Fibroblast of upper back skin (primary cell): ENCODE measurements at places on chromosomes 1 and 21.

DNA sequence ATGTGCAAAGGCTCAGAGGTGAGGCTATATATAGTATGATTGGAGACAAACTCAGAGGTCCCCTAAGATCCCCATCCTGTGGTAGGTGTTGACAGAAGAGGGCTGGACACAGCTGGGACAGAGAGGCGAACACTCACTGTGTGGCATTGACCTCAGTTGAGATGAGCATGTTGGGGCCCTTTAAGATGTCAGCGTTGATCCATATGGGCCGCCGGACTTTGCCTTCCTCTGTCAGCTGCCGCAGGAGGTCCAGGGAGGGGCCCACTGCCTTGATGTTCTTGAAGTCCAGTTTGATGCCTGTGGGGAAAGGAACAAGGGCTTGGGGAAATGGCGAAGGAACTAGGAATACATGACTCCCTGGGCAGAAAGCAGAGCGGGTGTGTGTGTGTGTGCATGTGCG lies 8.8 kb downstream of the FAM151A start:
- DNase-seq = no peak

GRCh38 chr1:9852410-9853248 lies 28.9 kb upstream of the CLSTN1 start:
- DNase-seq = peak; percentile 73

GRCh38 chr21:15408089-15408488 lies 321.7 kb upstream of the USP25 start:
- no peak for DNase-seq

GRCh38 chr1:47623557-47623940 lies 185.7 kb downstream of the FOXD2 start:
- DNase-seq = no peak

- DNase-seq = peak; percentile 58
Observed at GRCh38 chr1:153728305-153729066, 636 bp downstream of the INTS3 start.

- no peak for DNase-seq
Observed at GRCh38 chr1:119773711-119774241, 5.1 kb upstream of the HMGCS2 start.

GRCh38 chr1:199510314-199510713 lies 517.2 kb upstream of the NR5A2 start:
- no peak for DNase-seq

- peak; percentile 33 for DNase-seq
Observed at GRCh38 chr1:25805863-25806225, 5.9 kb downstream of the SELENON start.

GRCh38 chr1:160375788-160376524 lies 9.1 kb downstream of the NHLH1 start:
- DNase-seq = peak; percentile 36

GRCh38 chr1:216600730-216601609 lies 122.3 kb downstream of the ESRRG start:
- peak; percentile 74 for DNase-seq

GRCh38 chr1:234094172-234094571 lies 189.7 kb downstream of the SLC35F3 start:
- no peak for DNase-seq

DNA sequence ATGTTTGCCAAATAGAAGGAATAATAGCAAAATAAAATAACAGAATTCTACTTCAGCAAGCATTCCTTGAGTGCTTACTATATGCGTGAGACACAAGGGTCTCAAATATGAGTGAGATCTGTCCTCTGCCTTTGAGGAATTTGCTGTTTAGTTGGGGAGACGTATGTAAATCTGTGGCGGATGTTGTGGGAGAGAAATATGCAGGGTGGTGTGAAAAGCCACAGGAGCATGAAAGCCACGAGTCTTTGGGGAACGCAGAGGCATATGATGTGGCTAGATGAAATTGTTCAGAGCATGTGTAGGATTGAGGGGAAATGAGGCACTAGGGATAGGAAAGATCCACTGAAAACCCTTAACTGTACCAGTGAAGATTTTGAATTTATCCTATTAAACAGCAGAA lies 244.4 kb downstream of the PBX1 start:
- DNase-seq = peak; percentile 89

DNA sequence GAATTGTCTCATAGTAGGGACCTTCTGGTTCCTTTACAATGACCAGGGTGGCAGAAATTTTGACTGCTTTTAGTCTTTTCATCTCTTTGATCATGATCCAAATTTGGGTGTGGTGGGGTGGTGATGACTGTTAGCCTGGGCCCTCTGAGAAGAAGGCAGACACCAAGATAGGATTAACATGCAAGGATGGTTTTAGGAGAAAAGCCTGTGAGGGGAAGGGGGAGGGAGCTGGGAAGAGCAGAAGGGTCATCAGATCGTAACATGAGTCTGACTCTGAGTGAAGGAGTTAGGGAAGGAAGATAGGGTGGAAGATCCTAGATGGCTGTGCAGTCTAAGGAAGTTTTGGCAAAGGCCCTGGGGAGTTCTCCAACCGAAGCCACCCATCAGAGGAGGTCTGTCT lies 28.5 kb upstream of the CAMSAP2 start:
- DNase-seq = no peak

DNA sequence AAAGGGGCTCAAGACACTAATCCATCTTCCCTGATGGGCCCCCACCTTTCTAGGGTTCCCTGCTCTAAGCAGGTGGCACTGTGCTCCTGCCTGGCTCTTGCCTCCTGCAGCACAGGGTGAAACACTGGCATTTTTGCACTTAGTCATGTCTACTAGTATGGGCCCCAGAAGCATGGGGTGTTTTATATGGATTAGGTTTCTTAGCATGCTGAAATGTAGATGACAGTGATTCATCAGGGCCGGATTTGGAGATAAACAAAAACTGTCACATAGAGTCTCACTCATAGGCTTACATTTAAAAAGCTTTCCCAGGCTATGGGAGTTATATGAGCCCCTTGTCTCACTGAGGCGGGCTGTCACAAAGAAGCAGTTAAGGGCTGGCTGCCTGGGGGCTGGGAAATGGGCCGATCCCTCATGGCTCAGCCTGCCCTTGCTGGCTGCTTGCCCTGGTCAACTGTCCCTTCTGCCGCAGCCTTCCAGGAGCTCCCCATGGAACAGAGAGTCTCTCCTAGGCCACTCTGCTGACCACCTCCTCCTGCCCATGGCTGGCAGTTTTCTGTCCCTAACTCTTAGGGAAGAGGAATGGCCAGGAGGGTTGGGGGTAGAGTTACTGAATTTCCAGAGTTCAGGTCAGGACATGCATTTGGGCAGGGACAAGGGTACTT lies 6.5 kb downstream of the GALNT2 start:
- DNase-seq = peak; percentile 55

- DNase-seq = no peak
Observed at GRCh38 chr21:43944078-43944633, 68.0 kb upstream of the TRAPPC10 start.

DNA sequence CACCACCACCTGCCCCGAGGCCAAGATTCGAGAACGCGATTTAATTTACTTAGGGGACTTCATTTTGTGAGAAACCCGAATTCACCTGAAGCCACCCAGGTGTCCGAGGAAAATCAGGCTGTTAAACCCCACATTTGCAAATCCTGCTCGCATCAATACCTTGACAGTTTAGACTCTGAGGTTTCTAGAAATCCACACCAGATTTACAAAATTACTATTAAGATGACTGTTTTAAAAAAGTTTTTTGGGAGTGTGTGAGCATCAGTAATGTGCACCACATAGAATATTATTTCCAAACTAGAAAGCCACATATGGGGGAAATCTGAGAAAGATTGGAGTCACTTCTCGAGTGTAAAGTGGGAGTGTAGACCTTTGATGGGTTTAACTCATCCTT lies 685 bp downstream of the RIMKLA start:
- DNase-seq = no peak

DNA sequence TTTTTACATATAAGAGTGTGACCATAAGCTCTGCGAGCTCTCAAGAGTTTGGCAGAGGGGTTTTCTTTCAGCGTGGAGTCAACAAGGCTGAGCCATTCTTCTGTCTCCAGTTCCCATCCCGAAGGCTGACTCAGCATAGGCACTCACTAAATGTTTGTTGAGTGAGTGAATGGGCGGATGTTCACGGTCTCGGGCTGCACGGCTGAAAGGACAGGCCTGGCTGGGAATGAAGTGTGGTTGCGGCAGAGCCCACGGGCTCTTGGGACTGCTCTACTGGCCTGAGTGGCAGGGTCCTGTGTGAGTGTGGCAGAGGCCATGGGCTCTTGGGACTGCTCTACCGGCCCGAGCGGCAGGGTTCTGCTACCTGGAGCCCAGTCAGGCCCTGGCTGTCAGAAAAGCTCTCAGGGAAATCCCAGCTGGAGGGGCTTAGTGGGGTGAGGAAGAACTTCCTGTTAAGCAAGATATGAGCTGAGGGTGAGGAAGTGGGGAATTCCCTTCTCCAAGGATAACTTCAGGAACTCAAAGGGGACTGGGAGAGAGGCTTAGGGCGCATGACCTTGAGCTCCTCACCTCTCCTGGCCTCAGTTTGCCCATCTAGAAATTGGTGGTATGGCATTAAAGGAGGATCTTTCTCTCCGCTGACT lies 56.6 kb upstream of the C1orf174 start:
- no peak for DNase-seq

- DNase-seq = no peak
Observed at GRCh38 chr1:180070286-180070685, 84.4 kb upstream of the QSOX1 start.

GRCh38 chr1:65694126-65694525 lies 98.6 kb upstream of the PDE4B start:
- no peak for DNase-seq

GRCh38 chr1:107181253-107181969 lies 40.6 kb downstream of the NTNG1 start:
- DNase-seq = no peak

DNA sequence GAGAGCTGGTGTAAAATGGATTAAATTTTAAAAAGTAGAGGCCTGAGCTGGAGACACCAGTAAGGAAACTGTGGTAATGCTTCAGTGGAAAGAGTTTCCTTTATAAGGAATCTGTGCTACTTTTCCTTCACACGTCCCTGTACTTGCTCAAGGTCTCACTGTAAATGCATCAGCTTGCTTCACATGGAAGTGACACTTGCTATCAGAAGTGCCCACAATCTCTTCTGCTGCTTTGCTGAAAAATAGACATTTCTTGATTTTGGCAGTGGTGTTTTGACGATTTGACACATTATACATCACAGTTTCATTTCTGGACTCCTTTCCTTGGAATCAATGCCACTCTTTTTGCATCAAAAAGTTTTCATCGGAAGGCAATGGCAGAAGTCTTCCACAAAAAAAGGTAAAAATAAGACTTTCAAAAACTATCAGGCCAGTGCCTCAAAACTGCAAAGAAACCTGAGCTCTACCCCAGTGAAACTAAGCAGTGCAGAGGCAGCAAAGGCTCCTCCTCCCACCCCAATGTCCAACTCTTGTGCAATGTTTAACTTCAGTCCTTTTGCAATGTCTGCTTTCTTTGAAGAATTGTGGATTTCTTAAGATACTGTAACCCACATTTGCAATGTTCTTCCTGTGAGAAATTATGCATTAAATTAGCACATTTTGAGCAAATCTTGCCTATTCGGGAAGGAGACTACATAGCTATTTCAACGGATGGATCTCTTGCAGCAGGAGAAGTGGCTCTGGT lies 18.4 kb upstream of the TSPAN2 start:
- DNase-seq = peak; percentile 28

DNA sequence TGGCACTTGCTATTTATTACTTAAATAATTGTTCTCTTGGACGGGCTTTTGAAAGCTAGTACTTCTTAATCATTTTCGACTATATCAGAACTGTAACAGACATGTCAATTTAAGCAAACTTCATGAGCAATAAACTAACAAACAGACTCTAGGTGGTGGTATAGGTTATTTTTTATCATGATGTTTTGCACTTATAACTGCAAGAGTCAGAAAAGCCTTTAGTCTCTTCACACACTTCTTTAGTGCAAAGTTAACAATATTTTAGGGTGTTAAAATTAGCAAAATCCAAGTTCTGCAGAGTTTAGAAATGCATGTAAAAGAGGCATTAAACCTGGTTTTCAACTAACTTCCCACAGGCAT lies 2.2 kb downstream of the NRIP1 start:
- DNase-seq = peak; percentile 19

DNA sequence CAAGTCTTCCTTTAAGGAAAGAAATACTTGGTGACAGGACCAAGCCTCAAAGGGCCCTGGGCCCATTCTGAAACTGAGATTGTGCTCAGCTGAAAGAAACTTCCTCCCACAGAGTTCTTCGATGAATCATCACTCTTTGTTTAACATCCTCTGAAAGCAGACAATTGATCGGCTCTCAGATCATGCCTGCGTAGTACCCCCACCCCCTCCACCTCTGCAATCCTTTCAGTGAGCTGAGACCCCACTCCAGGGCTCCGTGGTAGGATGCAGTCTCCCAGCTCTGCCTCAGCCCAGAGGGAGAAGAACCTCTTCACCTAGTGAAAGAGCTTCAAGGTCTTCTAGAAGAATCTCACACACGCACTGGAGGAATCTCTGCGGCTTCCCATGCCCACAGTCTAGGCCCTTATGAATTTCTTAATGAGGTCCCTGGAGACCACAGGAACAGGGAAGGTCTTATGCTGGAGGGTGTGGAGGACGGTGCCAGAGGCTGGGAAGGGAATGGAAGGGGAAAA lies 104.9 kb upstream of the SOD1 start:
- peak; percentile 46 for DNase-seq

GRCh38 chr1:94672934-94673333 lies 131.4 kb upstream of the F3 start:
- DNase-seq = peak; percentile 78

- DNase-seq = peak; percentile 32
Observed at GRCh38 chr1:116667575-116668105, at the start of gene IGSF3. TSS of gene IGSF3 (minus strand) at chr1:116667733. CDS start at chr1:116666326, 1,407 bp downstream.

GRCh38 chr1:167469280-167469965 lies 48.9 kb downstream of the CD247 start:
- no peak for DNase-seq

DNA sequence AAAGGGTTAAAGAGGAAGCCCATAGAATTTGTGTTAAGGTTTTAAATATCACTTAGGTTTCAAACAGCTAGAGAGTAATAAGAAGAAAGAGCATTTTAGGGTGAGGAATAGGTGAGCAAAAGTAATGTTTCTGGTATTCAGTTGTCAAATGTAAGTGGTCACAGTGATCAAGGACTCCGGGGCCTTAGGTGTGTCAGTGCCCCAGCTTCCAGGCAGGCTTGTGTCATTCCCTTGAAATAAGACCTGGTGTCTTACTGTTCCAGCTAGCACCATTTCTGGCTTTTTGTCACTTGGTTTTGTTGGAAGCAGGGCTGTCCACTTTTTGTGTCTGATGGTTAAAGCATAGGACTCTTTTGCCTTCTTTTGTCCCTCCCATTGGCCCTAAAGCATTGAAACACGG lies 69.6 kb downstream of the DYRK1A start:
- no peak for DNase-seq

- peak; percentile 40 for DNase-seq
Observed at GRCh38 chr1:23745515-23745914, 2.2 kb downstream of the ELOA start.

DNA sequence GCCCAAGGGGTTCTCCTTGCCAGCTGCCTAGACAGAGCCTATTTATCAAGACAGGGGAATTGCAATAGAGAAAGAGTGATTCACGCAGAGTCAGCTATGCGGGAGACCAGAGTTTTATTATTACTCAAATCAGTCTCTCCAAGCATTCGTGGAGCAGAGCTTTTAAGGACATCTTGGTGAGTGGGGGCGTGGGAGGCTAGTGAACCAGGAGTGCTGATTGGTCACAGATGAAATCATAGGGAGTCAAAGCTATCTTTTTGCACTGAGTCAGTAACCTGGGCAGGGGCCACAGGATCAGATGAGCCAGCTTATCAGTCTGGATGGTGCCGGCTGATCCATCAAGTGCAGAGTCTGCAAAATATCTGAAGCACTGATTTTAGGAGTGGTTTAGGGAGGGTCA lies 64.8 kb upstream of the MRPS6 start:
- DNase-seq = no peak

- peak; percentile 96 for DNase-seq
Observed at GRCh38 chr1:55833529-55834091, 618.4 kb upstream of the USP24 start.

GRCh38 chr1:107575226-107575625 lies 389.8 kb downstream of the VAV3 start:
- DNase-seq = no peak
